Neural progenitor cell (in vitro differentiated cells): ENCODE measurements at places on chromosomes 5 and 9. TPM values are rescaled to one million over a fixed set of nuclear protein-coding genes. Genes with fewer than 3 reads are reported as not detected.

DNA sequence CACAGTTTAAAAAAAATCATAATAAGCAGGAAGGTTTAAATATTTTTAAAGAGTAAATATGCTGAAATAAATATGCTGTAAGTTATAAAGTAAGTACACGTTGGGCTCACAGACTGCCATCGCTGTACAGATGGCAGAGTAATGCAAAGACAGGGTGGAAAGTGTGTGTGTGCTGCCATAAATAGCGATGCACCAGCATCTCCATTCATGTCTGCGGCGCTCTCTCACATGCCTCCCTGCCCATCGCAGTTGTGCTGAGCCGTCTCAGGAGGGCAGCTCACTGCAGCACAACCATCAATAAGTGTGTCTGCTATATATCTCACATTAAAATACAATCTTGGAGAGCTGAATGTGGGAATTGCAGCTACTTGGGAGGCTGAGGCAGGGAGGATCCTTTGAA, 14.3 kb downstream of the MOCS2 start:
- DNase-seq: no peak

DNA sequence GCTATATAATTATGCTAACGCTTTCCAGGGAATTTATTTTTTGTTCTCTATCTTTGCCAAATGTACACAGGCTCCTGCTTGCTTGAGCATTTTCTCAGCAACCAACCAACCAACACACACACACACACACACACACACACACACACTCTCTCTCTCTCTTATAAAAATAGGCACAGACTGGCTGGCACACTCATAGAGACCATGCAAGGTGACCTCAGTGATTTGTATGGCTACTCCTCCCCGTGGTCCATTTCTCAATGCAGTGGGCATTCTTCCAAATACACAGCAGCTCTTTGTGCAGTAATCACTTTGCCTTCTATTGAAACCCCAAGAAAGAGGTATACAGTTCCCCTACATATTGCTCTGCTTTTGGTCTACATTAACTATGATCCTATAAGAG, 416.0 kb downstream of the MAN2A1 start:
- no peak for DNase-seq

- DNase-seq: no peak
Observed at GRCh38 chr5:53087171-53087570, 22.4 kb downstream of the MOCS2 start.

The PPP1R26 gene
- total RNA-seq: 23.0 and 48.7 TPM in 2 replicates

The BRINP1 gene
- 0.46 and 0.62 TPM in 2 replicates for total RNA-seq

- DNase-seq: peak; percentile 54
Observed at GRCh38 chr5:141135030-141135717, at the start of gene PCDHB5. Gene PCDHB5 (plus strand): TSS chr5:141135206. CDS start chr5:141135435, 229 bp downstream.

- DNase-seq: no peak
Observed at GRCh38 chr5:133123297-133123696, 71.5 kb downstream of the HSPA4 start.
